ENCODE measurements at places on chromosomes 5 and 9.

DNA sequence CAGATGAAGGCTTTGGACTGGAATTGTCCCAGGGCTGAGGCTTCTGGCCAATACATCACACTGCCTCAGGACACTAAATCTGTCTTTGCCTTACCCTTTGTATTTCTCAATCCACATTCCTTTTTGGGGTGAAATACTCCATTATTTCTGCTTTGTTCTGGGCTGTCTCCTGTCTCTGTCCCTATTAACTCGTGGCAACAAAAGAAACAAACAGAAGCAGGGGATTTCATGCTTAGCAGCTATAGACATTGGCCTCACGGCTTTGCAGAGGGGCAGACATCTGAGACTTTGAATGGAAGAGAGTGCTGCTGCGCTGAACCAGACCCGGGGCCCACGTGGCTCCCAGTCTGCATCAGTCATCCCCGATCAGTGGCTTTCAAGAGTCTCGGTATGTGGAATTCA, 129.7 kb downstream of the ARL15 start:
- DNase-seq = no peak

- DNase-seq = no peak
Measured at GRCh38 chr9:116589392-116590354, 97.4 kb upstream of the TRIM32 start.

- DNase-seq = no peak
Measured at GRCh38 chr5:15627647-15628046, 127.7 kb downstream of the FBXL7 start.

DNA sequence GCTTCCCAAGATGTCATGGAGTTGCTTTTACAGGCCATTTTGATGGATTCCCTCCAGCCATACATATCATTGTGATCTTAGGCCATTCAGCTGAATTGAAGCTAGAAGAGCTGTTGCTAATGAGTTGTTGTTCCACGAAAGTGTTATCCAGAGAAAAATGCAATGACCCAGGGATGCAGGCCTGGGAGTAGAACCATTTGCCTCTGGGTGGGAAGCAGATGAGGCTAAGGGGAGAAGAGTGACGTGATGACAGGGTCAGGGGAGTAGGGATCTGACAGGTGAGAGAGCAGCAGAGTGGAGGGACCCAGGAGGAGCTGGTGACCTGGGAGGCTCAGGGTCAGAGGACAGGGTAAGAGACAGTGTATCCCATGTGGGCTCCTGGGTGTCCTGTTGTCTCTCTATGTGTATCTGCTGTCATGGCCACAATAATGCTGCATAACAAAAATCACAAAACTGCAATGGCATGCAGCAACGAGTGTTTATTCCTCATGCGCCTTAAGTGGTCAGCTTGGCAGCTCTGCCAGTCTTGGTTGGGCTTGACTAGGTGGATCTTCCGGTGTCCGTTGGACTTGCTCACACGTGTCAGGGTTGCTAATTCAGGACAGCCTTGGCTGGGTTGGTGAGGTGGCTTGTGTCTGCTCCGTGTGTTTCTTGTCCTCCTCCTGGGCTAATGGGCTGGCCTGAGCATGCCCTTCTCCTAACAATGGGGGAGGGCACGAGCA, 90.6 kb downstream of the LIFR start:
- no peak for DNase-seq

Data from stimulated activated effector memory CD8-positive, alpha-beta T cell treated with anti-CD3 and anti-CD28 coated beads, Interleukin-12 subunit alpha, Interleukin-12 subunit beta, amount 100 ng/mL, for 72 hours (primary cell).